RPMI8226 (cell line): ENCODE measurements at places on chromosomes 5 and 9.

DNA sequence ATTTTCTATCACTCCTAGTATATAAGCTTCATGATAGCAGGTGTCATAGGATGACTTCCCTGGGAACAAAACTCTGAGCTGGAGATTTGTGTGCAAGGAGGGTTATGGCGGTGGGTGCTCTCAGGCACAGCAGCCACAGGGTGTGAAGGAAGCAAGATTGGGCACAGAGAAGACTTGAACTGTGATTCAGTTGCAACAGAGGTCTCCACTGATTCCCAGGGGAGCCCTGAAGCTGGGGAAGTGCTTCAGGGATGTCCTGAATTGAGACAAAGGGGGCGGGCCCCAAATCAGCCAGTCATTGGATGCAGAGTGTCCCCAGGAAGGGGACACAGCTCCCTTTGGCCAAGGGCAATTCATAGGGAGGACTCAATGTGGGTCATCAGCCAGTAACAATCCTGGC is 44.4 kb upstream of the ANKRD55 start:
- DNase-seq, result no peak

DNA sequence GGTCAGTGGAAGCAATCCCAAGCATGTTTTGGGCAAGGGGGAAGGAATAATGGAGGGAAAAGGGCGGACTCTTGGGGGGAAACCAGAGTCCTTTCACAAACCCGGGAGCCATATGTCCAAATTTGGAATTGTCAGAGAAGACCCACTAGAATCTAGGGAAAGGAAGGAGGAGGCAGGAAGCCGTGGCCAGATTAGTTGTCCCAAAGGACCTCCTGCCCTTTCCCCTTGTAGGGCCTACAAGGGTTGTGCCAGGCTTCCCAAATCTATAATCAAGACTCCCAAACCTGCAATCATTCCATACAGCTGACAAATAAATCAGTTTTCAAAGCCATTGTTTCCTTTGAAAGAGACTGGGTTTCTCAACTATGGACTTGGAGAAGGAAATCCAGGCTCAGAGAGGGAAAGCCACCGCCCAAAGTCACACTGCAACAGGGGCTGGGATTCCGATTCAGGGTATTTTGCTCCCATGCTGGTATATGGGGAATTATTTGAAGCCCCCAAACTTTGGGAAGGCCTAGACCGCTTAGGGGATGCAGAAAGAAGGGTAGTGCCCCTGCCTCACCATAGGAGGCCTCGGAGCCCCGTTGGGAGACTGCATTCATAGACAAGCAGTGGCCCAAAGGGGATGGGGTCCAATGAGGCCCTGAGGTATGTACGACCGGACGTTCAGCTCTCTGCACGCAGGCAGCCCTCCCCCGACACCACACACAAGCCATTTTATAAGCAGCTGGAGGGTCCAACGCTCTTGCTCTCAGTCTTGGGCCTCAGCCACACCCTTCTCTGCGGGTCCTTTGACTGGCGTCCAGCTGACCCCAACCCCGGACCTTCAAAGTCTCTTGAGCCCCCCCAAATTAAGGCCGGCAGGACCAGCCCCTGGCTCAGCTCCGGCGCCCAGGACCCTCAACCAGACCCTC is 815 bp downstream of the ANXA6 start:
- DNase-seq, result no peak

DNA sequence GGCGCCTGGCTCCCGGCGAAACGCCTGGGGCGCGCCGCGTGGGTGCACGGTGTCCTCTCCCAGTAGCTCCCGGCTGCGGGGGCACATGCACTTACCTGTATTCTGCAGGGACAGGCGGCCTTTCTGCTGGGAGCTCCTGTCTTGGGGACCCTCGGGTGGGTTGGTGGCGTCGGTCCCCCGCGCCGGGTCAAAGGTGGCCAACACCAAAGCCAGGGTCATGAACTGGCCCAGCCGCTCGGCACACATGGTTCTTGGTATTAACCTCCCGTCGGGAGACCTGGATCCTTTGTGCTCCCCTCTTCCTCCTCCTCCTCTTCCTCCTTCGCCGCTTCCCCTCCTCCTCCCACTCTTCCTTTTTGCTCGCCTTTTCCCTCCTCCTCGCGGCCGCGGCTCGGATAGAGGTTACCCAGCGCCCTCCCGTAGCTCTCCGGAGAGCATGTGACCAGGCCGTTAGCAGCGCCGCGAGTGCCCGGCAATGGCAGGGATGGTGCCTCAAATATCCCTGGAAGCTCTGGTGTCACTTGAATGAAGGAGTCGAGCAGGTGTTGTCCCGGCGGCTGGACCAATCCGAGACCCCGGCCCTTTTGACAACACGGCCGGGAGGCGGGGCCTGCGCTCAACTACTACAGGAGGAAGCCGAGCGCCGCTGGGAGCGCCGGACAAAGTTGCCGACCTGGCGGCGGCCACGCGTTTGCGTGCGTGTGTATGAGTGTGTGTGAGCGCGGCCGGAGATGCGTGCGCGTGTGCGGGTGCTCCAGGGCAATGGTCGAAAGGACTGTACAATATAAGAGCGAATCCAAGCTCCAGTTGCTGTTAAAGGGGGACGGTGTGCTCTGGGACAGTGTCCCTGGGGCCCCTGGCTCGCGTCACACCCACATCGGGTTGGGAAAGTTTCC is at the start of gene STC2:
TSS of gene STC2 (minus strand) at position 467 of the 896 bp plus-strand sequence. CDS start at position 246, 221 bp downstream.
- DNase-seq, result peak; percentile 92

- DNase-seq, result no peak
Observed at GRCh38 chr5:33885679-33886078, 6.1 kb downstream of the ADAMTS12 start.

- DNase-seq, result no peak
Observed at GRCh38 chr5:84605241-84605640, 220.6 kb upstream of the EDIL3 start.

DNA sequence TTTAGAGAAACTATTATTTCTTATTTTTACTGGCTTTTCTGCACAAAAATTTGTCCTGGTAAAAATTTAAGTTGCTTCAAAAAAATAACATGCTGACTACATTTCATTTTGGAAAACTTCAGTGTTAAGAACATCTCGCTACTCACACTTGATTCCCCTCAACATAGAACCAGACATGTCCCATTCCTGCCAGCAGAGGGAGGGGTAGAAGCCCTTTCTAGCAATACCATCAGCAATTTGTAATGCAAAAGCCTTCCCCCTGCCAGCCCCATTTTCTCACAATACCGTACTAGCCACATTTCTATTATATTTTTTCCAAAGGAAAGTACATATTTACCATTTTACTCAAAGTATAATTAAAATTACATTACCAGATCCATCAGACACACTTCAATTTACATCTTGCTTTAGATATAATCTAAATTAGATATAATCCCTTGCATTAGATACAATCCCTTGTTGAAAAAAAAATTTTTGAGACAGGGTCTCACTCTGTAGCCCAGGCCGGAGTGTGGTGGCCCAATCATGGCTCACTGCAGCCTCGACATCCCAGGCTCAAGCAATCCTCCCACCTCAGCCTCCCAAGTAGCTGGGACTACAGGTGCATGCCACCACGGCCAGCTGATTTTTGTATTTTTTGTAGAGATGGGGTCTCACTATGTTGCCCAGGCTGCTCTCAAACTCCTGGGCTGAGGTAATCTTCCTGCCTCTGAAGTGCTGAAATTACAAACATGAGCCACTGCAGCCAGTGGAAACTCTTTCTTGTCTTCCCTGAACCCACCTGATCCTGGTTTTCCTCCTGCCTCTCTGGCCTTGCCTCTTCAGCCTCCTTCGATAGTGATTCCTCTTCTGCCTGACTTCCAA is 39.6 kb upstream of the IDNK start:
- DNase-seq, result peak; percentile 51

DNA sequence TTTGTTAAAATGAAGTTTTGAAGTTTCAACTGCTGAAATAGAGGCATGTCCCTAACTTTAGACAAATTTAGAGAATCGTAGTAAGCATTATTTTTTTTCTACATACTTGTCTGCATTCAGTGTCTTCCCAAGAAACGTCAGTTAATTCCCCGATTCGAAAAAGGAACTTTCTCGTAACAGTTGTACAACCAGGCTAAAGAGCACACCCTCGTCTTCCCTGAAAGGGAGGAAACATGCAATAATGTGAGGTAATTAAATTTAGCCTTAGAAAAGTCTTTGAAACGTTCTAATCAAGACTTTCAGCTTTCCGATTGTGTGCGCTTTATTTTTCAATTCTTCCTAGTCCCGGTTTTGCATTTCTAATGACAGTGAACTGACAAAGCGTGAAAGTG is 374 bp upstream of the SLC1A3 start:
- no peak for DNase-seq

DNA sequence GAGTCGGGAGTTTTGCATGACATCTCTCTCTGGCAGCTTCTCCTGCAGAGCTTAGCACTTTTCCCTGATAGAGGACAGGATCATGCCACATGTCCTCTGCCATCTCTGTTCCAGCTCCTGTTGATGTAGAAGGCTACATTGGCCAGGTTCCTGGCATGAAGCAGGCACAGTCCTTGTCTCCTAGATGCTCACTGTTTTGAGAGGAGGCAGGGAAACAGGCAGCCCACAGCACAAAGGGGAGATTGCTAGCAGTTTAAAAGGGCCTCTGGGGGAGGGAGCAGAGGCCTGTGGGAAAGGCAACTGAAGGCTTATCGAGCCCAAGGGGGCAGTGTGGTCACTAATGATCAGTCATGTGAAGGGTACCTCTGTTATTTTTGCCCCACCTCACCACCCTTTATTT is 10.7 kb downstream of the ARHGAP26 start:
- DNase-seq, result no peak

GRCh38 chr5:13749766-13750165 is 194.7 kb downstream of the DNAH5 start:
- no peak for DNase-seq

- no peak for DNase-seq
Observed at GRCh38 chr9:136436055-136436634, 3.5 kb downstream of the INPP5E start.

DNA sequence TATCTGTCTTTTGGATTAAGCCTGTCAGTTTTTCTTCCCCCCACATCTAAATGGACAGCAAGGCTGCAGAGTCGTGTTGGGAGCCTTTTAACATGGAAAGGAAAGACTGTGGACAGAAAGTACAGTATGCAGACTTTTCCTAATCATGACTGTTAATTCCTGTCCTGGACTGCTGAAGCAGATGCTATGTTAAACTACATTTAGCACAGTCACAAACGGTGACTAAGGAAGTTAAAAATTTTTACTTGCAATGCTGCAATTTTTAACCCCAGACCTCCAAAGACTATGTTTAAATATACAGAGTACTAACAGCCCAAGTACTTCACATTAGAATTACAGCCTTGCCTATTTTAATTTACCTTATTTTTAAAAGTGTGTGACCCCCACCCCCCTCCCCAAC is 51.8 kb downstream of the ELAVL2 start:
- no peak for DNase-seq

DNA sequence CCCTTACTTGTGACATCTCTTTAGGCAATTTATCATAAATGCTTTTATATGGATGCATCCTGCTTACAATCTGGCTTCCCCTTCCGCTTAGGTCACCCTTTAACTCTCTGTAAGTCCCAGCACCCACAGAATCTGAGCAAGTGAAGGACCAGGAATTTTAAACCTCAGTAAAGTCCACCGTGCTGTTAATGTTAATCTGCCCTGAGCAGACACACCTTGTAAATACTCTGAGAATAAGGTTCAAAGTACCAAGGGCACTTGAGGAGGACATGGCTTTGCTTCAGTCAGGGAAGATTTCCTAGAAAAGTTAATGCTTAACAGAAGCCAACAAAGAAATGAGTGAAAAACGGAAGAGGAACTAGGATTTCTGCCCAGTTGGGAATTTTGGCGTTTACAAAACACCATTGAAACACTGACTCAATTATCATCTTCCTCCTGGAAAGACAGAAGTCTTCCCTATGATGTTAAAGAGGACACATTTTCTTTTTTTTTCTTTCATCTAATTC is 26.4 kb upstream of the TTC39B start:
- no peak for DNase-seq

DNA sequence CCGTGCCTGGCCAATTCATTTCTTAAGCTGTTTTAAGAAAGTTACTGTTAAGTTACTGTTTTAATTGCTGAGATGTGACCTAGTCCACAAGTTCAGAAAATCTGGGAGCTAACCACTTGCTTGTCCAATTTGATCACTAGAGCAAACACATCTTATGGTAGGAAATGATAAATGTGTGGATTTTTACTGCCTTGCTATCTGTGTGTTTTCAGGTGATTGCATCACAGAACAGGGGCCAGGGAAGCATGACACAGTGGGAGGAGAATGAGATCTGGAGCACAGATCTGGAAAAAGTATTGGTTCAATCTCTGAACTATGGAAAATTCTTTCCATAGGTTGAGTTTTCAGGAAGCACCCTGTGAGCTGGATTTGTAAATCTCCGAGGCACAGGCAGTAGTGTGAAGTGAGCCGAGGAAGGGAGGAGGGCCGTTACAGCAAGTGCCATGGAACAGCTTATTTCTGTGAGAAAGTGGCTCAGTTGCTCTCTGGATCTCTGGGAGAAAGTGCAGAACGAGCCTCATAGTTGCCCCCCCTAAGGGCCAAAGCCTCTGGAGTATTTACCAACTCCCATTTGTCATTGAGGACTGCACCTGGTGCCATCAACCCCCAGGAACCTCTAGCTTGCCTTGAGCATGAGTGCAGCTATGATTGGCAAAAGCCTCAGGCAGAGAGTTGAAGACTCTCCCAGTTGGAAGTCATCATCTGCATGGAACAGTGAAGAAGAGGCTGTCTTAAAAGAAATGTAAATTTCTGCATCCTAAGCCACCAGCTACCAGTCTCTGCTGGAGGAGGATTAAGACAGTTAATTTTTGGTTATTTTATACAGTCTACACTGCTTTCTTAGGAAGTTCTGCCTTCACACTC is 161.8 kb upstream of the CLINT1 start:
- DNase-seq, result no peak

- peak; percentile 87 for DNase-seq
Observed at GRCh38 chr9:69168709-69169217, 5.3 kb upstream of the TJP2 start.

GRCh38 chr5:175671013-175671412 is 13.1 kb downstream of the HRH2 start:
- no peak for DNase-seq

- no peak for DNase-seq
Observed at GRCh38 chr5:142941245-142941644, 171.1 kb downstream of the ARHGAP26 start.

GRCh38 chr5:2066373-2066772 is 183.6 kb upstream of the IRX4 start:
- no peak for DNase-seq

DNA sequence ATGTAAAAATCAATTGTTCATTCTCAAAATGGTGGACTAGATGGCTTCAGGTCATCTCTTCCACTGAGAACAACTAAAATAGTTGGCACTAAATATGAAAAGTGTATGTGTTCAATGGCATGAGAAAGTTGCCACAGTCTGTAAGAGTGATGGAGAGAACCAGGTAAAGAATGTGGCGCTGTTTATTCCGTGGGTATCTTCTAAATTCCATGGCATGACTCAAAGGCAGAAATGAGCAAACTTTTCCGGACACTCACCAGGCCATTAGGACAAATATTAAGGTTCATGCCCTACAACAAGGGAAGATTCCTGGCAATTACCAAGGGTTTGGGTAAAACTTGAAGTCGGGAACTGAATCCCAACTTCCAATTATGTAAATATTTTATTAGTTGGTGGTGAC is 825.4 kb upstream of the CDH6 start:
- DNase-seq, result no peak

- DNase-seq, result no peak
Observed at GRCh38 chr5:142400415-142400814, 75.6 kb upstream of the SPRY4 start.
